ENCODE measurements at places on chromosomes 4 and X. TPM values are rescaled to one million over a fixed set of nuclear protein-coding genes. Genes with fewer than 3 reads are reported as not detected.

The GATA1 gene
- not detected for total RNA-seq

The CXCL6 gene
- total RNA-seq = 0.85 TPM

The STAP1 gene
- not detected for total RNA-seq

The CDX4 gene
- total RNA-seq = not detected

The ESX1 gene
- total RNA-seq = not detected

The GUCY1A1 gene
- not detected for total RNA-seq

The HCFC1 gene
- total RNA-seq = 46.0 TPM

The TBC1D19 gene
- 7.9 TPM for total RNA-seq

The GAB3 gene
- total RNA-seq = 0.14 TPM

The TMEM156 gene
- 0.61 TPM for total RNA-seq

The MSL3 gene
- 22.6 TPM for total RNA-seq

The PCYT1B gene
- 2.2 TPM for total RNA-seq

The F9 gene
- total RNA-seq = not detected

Data from foreskin keratinocyte (primary cell).